Activated T-helper 1 cell treated with anti-CD3 and anti-CD28 coated beads, Interleukin-2, amount 50 U/mL, for 16 hours (primary cell): ENCODE measurements at places on chromosomes 5 and 9.

- DNase-seq: no peak
Observed at GRCh38 chr9:73684601-73685000, 532.9 kb downstream of the ANXA1 start.

GRCh38 chr5:69083412-69083811, 10.4 kb upstream of the SLC30A5 start:
- no peak for DNase-seq

DNA sequence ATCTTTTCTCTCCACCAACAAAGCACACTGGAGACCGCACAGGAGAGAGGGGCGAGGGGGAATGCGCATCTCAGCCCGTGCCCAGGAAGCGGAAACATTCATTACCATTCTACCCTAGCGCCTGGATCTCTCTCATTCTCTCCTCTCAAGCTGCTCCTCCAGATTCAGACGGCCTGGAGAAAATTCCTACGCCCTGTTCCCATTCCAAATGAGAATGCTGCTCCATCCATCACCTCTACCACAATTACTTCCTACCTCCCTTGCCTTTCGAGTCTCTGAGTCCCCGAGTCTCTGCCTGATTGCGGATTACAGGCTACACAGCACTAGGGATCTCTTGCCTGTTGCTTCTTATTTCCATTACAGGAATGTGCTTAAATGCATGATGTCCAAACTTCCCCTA, 6.7 kb downstream of the DDX31 start:
- DNase-seq: no peak

GRCh38 chr9:137482094-137482781, 23.1 kb upstream of the NSMF start:
- DNase-seq: no peak

GRCh38 chr9:24912767-24913166, 367.1 kb upstream of the IZUMO3 start:
- no peak for DNase-seq

DNA sequence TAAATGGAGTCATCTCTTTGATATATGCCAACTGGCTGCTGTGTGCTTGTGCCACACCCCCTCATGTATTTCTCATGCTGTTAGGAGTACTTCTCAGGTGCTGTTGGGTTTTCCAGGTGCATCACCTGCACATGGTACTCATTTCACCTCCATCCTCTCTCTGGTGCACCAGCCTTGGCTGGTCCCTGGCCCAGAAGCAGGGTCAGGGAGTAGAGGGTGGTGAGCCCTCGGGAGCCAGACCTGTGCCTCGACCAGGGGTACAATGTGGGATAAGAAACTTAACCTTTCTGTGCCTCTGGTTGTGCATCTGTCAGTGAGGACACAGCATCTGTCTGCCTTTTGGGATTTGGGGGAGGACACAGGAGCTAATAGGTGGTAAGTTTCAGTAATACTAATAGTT, 38.5 kb downstream of the SECISBP2 start:
- DNase-seq: no peak

DNA sequence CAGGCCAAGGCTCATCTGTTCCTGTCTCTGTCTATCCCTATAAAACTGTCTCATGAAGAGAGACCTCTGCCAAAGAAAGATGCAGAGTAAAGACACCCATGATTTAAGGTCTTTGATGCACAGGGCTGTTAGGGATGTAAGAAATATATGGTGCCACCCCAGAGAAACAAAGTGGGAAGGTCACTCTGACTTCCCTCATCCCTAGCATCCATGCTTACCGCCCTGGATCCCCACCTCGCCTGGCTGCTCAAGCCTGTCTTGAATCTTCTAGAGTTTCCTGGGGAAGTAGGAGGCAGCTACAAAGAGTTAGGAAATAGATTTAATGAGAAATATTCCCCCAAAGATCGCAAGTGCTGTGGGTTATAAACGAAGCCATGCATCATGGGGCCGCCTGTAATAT, 349.2 kb downstream of the SLIT3 start:
- DNase-seq: no peak

- no peak for DNase-seq
Observed at GRCh38 chr5:16618138-16618897, 1.5 kb upstream of the RETREG1 start.

- DNase-seq: no peak
Observed at GRCh38 chr5:156523607-156524006, 196.6 kb downstream of the SGCD start.

DNA sequence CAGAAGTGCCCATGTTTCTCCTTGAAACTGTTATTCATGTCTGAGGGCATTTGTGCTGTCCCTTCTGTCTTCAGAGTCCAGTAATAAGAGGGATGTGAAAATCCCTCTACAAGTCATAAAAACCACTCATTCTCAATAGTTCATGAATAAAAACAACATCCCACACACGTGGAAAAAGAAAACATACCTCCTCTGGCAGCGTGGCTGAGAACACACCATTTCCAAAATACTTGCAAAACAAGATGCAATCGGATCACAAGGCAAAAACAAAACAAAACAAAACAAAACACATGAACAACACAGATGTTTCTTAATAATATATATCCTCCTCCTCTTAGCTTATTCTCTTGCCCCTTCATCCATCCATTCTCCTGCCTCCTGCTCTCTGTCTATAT, 71.0 kb upstream of the EQTN start:
- no peak for DNase-seq

DNA sequence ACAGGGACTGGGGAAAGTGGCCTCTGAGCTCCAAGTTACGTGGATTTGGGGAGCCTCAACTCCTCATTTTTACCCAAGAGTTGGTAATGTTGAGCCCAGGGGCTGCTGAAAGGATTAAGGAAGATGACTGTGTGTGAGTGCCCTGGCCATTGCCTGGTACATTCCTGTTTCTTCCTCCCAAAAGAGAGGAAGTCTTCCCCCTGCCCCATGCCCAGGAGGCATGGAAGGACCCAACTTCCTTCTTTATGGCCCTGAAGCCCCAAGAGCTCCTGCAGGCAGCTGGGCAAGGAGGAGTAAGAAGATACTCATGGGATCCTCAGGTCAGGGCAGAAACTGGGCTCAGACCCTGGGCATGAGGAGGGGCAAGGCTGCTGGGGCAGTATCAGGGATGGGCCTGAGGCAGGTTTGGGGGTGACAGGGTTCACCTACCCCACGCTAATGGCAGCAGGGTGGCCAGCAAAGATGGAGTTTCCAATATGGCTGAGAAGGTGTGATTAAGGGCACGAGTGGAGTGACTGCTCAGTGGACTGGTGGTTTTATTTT, 118.3 kb upstream of the MVB12B start:
- no peak for DNase-seq

- DNase-seq: no peak
Observed at GRCh38 chr5:11719888-11720481, 184.3 kb downstream of the CTNND2 start.

DNA sequence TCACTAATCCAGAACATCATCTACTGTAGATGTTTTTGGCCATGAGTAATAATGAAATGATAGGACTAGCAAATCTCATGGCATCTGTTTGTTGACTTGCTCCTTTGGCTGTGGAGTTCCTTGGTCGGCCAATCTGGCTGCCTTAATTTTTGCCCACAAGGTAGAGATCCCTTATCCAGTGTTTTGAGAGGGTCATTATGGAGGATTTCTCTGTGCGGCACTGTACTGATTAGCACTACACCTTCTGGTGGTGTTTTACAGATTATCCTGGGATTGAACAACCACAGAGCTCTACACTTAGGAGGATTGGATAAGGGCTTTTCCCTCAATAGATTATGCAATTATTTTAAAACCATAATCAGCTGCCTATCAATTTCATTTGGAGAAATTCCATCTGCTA, 3.2 kb upstream of the ENHO start:
- no peak for DNase-seq

GRCh38 chr9:38390442-38390841, 2.1 kb upstream of the ALDH1B1 start:
- DNase-seq: no peak

DNA sequence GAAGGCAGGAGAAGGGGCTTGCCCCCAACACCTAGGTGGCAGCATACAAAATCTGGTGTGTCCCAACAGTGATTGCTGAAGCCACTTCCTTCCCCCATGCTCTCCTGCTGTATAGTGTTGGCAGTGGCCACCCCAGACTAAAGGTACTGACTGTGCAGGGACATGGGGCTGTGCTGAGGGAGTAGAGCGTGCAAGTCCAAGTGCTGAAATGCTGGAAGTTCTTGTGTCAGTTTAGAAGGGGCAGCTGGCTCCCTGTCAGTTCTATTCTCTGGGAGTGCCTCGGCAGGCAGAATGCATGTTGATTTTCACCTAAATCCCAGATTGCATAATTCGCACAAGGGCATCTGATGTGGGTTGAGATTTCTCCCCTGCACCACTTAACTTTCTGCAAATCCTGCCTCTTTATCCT, 68.6 kb downstream of the GDNF start:
- DNase-seq: no peak

GRCh38 chr5:153999995-154000394, 38.7 kb downstream of the FAM114A2 start:
- DNase-seq: no peak

DNA sequence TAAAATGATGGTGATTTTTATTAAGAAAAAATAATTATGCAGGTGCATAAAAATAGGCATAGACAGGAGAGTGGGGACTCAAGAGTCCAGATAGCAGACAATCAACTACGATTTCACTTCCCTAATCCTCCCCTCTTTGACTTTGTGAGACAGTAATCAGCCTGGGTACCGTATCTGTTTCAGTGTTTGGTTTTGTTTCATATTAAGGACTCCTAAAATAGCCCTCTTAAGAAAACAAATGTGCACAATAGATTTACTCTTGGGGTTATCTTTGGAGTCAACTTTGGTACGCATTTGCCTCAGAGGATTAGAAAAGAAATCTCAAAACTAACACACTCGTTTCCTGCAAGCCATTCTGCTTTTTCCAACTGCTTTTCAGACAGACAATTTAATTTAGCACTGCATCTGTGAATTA, 96.3 kb downstream of the ZNF608 start:
- DNase-seq: no peak

DNA sequence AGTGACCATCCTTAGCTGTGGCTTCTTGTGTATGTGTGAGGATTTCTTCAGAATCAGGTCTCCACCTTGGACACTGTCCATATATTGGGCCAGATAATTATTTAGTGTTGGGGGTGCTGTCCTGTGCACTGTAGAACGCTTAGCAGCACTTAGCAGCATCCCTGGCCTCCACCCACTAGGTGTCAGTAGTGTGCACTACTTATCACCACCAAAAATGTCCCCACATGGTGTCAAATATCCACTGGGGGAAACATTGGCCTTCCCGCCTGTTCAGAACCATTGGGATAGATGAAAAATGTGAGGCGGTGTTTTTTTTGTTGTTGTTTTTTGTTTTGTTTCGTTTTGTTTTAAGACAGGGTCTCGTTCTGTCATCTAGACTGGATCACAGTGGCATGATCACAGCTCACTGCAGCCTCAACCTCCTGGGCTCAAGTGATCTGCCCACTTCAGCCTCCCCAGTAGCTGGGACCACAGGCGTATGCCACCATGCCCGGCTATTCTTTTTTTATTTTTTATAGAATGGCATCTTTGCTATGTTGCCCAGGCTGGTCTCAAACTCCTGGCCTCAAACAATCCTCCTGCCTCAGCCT, 67.7 kb downstream of the TENT4A start:
- DNase-seq: no peak

DNA sequence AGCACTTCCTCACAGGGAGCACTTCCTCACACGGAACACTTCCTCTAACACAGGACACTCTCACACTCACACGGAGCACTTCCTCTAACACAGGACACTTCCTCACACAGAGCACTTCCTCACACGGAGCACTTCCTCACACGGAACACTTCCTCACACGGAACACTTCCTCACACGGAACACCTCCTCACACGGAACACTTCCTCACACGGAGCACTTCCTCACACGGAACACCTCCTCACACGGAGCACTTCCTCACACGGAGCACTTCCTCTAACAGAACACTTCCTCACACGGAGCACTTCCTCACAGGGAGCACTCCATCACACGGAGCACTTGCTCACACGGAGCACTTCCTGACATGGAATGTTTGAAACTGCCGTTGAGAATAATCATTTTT, 13.4 kb downstream of the POMT1 start:
- no peak for DNase-seq

GRCh38 chr5:143771189-143771588, 40.8 kb upstream of the HMHB1 start:
- no peak for DNase-seq

DNA sequence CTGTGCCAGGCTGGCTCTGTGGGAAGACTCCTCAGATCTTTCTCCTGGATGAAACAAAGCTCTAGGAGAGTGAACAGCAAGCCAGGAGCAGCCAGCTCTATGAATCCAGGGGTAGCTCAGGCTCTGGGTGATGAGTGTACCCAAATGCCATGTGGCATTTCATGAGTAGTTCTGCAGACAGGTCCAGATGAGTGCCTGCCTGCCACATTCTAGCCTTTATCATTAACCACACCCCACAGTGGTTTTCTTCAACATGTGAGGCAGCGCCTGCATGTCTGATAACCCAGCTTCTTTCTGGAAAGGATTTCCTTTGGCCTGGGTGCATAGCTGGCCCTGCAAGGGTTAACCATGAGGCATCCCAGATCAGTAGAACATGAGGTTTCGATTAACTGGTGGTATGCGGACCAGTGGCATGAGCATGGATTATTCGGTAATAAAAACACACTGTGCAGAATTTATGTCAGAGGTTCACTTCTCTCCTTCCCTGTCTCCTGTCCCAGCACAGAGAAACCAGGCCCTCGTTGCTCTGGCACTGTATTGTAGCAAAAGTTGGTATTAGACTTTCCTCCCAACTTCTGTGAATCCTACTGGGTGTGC, 381.9 kb upstream of the ZNF462 start:
- DNase-seq: no peak

- DNase-seq: no peak
Observed at GRCh38 chr5:52448111-52448510, 339.6 kb upstream of the ITGA1 start.

DNA sequence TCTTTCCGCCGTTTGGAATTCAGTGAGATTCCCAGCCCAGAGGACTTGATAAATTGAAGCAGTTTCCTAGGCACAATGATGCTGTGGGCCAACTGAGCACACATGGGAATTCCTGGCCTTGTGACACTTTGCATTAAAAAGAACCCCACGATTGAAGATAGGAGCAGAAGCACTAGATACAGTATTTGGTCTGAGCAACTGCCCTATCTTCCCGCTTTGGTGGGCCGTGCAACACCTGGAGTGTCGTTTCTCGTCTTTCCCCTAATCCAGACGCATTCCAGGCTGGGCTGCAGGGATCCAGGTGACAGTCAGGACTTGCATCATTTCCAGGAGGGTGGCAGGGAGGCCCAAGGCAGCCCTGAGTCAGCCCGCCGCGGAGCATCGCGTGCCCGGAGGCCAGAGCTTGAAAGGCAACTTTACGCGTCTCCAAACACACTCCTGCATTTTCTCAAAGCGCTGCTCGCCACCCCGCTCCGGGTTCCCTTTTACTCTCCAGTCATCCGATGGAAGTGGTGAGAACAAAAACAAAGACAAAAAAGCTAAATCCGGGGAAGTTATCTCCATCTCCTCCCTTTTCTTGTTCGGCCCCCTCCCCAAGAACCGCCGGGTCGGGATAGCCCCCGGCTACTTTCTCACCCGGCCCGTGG, 753 bp upstream of the STC2 start:
- no peak for DNase-seq

GRCh38 chr5:10578293-10578665, 14.4 kb downstream of the ANKRD33B start:
- no peak for DNase-seq

GRCh38 chr9:14827805-14828204, 82.4 kb downstream of the FREM1 start:
- DNase-seq: no peak
